Mesenchymal stem cell (in vitro differentiated cells and primary cell): ENCODE measurements at places on chromosomes 5 and 9.

DNA sequence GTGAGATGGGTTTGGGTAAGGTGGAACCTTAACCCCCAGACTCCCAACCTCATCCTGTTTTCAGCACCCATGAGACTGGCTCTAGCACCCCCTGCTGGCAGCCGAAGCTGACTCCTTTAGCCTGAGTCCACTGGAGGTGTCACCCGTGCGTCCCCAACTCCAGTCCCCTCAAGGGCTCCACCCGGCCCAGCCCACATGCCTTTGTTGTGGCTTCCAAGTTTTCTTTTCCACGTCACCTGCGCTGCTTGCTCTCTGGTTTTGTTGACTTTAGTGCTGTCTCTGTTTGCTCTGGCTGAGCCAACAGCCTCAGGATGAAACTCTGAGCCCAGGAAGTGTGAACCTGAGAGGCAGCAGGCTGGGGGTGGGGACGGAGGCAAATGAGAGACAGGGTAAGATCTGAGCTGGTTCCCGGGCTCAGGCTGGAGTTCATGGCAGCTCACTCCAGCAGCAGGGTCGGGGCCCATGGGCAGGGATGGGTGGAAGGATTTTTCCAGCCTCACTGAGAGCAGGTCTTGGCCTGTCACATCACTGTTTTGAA, 13.2 kb upstream of the AQP7 start:
- peak; percentile 39 for DNase-seq

GRCh38 chr9:86926145-86926544, 21.2 kb downstream of the GAS1 start:
- DNase-seq, result no peak

DNA sequence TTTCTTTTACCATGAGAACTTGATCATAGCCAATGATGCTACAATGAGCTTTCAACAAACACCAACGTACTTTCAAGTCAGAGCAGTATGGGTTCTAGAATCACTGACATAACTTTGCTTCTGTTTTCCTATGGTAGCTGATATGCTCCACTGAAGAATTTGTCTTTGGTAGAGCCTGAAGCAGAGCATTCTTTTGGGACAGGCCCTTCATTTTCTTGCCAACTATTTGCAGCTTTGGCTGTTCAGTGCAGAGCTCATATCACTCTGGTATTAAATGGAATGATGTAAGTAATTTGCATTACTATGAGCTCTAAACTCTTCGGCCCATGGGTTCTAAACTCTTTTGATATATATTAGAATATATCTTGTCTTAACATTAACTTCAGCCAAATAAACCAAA, 51.8 kb upstream of the APC start:
- no peak for DNase-seq

- DNase-seq, result no peak
Observed at GRCh38 chr5:126897851-126898630, 121.1 kb downstream of the LMNB1 start.

GRCh38 chr9:130239741-130240241, 25.8 kb upstream of the HMCN2 start:
- no peak for DNase-seq

GRCh38 chr9:113516840-113517577, 53.5 kb downstream of the RGS3 start:
- no peak for DNase-seq

DNA sequence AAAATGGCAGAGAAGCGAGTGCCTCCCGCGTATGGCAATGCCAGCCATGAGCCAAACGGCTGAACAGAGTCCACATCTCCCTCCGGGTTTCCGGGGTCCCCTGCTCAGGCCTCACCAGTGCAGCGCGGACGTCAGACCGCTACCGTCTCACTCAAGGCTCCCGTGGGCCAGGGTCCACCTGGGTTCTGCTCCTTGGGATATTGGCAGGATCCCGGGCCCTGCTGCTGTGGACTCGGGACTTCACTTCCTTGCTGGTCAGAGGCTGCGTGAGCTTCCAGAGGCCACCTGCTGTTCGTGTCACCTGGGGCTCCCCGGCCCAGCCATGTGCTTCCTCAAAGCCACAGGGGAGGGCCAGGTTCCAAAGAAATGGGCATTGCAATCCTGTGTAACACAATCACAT, 38.4 kb upstream of the CLPTM1L start:
- DNase-seq, result no peak

DNA sequence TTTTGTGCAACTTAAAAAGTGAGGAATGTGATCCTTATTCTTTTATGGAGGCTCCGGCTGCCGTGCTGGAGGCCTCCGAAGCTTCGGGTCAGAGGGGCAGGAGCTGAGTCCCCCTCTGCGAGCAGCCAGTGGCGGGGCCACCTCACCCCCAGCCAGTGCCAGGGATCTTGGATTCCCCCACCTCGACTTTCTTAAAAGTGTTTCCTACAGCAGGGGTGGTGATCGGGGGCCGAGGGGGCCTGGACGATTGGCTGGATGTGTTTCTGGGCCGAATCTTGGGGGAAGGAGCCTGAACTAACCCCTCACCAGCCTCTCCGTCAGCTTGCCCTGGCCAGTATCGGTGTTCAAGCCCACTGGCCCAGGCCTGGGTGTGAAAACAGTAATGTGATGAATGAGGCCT, 92.2 kb upstream of the LMX1B start:
- DNase-seq, result no peak

- peak; percentile 76 for DNase-seq
Observed at GRCh38 chr5:173123416-173123815, 20.9 kb upstream of the BNIP1 start.

DNA sequence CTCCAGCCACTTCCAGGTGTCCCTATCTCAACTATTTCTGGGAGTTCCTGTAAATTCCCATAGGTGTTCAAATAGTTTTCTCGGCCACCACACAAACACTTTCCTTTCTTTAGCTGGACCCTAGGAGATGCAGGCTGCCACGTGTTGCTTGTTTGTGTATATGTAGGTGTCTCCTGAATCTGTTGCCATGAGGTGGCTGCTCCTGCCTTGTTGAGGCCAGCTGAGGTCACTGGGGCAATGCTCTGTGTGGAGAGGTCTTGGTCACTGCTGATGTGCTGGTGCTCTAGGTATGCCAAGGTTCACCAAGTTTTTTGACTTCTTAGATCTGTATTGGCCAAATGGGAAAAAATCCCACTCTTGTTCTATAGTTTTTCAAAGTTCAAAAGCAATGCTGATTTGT, 132.5 kb upstream of the CHD1 start:
- peak; percentile 17 for DNase-seq

- peak; percentile 60 for DNase-seq
Observed at GRCh38 chr9:6827439-6828145, 69.8 kb downstream of the KDM4C start.

GRCh38 chr5:108720391-108720790, 27.3 kb upstream of the FER start:
- DNase-seq, result no peak

DNA sequence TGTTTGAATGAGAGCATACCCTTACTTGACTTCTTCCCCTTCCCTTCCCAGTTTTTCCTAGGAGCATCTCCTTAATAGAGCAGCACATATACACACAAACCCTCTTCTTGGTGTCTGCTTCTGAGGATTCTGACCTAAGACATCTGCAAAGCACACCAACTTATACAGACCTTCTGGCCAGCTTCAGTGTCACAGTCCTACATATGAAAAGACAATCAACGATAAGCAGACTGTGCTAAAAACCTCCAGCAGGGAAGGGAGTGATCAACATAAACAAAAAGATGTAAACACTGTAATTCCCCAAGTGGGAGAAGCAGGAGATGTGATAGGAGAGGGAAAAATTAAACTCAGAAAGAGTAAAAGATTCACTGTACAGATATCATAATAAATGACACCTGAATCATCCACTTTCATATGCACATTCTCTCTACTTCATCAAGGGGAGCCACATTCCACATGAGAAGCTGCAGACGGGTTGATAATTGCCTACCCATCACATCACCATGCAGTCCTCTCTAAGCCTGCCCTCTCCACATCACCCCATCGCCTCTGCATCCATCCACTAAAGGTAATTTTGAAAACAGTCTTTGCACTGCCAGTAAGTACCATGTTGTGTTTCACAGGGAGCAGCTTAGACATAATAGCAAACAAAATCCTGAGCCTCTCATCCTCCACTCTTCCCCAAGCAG, 13.0 kb downstream of the APBA1 start:
- peak; percentile 47 for DNase-seq

DNA sequence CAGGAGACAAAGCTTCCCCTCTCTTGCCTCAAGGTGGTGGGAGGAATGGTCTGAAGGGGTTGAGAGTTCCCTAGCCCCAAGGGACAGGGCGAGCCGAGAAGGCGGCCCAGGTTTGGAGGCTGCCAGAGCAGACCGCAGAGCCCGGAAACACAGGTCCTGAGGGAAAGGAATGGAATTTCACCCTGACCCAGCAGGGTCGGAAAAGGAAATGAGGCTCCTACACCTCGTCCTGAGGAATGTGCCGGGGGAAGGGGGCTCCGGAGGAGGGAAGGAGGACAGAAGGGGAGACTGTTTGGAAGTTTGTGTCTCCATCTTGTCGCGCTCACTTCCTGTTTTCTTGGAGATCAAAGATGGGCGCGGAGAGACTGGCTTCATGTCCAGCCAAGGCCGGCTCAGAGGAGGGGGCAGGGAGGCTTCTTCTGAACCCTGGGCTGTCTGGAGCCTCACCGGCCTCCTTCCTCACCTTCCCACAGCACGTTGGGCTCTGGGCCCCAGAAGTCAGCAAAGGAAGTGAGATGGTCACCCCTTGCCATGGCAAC, 9.6 kb downstream of the ENG start:
- DNase-seq, result peak; percentile 52

DNA sequence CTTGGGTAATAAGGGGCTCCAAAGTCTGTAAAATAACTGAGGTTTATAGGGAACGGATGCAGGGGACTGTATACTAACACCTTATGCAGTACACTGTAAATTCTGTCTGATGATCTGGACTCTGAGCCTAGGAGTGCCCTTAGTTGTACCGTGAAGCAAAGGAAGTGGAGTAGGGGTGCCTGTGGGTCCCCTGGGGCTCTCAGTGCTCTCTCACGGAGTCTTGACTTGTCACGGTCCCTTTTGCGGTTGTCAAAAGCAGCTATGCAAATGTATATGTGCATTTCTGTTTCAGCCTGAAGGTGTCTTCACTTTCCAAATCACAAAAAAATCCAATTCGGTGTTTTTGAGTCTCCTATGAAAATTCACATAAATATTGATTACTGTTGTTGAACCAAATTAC, 17.8 kb downstream of the DMRT1 start:
- DNase-seq, result no peak

- peak; percentile 8 for DNase-seq
Observed at GRCh38 chr5:165881259-165881658, 2375.8 kb downstream of the MAT2B start.

- DNase-seq, result no peak
Observed at GRCh38 chr5:32074401-32074800, 99.7 kb downstream of the GOLPH3 start.

DNA sequence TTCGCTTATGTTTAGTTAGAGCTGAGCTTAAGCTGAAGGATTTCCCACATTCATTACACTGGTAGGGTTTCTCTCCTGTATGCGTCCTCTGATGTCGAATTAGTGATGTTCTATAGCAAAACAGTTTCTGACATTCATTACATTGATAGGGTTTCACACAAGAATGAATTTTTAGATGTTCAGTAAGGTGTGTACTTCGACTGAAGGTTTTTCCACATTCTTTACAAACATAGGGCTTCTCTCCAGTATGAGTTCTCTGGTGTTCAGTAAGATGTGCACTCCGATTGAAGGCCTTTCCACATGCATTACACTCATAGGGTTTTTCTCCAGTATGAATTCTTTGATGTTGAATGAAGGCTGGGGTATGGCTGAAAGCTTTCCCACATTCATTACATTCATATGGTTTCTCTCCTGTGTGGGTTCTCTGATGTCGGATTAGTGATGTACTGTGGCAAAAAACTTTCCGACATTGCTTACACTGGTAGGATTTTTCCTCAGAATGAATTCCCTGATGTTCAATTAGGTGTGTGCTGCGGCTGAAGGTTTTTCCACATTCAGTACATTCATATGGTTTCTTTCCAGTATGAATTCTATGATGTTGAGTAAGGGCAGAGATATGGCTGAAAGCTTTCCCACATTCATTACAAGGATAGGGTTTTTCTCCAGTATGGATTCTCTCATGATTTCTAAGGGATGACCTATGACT, 14.6 kb downstream of the ZNF883 start:
- DNase-seq, result no peak

- no peak for DNase-seq
Observed at GRCh38 chr9:68912561-68912960, 101.4 kb downstream of the PRKACG start.

DNA sequence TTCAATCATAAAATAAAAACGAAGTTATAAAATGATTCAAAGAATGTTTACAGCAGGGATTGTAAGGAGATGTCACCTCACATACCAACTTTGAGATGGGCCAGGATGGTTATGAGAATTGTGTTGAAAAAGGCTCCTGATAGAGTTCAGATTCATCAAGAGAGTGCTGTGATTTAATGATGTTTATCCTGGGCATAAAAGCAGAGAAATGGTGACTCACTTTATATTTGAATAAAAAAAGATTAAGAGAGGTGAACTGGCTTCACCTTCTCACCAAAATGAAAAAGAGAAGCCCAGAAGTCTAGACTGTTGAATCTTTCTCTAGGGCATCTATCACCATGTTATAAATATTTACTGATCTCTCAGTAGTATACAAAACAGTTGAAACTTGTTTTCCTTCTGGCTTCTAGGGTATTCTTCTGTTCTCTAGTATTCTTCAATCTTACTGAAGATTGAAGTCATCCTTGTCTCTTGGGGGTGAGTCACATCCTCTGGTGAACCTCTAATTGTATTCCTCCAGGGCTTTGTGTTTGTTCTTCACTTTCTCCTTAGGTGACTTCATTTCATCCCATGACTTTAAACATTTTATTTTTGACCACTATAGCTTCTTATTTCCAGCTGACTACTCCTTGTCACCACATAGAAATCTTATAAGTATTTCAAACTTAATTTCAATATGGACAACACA, 1237.3 kb upstream of the C9orf72 start:
- DNase-seq, result peak; percentile 75

DNA sequence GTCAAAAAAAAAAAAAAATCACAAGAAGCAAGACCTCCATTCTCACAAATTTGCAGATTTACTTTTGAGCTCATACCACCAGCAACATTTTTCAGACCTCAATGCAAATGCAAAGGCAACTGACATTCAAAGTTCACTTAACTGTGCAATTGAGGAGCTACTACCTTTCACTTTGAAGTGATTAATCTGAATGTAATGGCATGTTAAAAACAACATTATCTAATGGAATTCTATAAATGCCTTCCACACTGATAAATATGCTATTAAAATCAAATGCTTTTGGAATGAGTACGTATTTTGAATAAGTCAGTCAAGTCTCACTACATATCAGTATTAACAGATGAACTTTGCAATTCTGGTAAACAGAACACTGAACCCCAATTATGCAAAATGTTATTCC, 32.3 kb downstream of the UBQLN1 start:
- DNase-seq, result no peak

DNA sequence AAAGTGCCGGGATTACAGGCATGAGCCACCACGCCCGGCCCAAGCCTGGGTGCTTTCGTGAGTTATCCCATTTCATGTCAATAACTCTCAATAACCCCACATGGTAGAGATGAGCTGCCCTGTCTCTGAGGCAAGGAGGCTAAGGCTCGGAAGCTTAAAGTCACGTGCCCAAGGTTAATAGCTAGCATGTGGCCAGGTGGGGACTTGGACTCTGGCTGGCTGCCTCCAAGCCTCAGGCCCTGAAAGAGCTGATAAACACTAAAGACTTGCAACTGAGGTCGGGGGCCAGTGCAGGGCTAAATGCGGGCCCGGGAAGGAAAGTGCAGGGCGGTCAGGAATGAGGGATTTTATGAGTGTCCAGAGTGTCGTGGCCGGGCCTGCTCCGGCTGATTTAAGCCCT, 30.9 kb upstream of the BARHL1 start:
- no peak for DNase-seq
